ENCODE measurements at places on chromosomes 3 and 15.

GRCh38 chr15:94370206-94370935, 139.0 kb downstream of the MCTP2 start:
- DNase-seq = no peak

GRCh38 chr3:161510510-161511260, 14.1 kb downstream of the OTOL1 start:
- no peak for DNase-seq

DNA sequence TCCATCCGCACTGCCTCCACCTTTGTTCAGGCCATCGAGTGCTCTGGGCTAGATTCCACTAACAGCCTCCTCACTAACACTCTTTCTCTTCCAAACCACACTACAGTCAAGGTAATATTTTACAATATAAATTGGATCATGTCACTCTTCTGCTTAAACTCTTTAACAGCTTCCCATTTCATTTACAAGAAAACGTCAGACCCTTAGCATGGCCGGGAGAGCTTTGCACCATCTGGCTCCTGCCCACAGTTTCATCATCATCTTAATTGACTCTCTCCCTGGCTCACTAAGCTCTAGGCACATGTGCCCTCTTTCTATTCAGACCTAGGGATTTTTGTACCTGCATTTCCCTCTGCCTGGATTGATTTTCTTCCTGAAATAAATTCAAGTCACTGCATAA, 354.7 kb downstream of the FGF12 start:
- no peak for DNase-seq

DNA sequence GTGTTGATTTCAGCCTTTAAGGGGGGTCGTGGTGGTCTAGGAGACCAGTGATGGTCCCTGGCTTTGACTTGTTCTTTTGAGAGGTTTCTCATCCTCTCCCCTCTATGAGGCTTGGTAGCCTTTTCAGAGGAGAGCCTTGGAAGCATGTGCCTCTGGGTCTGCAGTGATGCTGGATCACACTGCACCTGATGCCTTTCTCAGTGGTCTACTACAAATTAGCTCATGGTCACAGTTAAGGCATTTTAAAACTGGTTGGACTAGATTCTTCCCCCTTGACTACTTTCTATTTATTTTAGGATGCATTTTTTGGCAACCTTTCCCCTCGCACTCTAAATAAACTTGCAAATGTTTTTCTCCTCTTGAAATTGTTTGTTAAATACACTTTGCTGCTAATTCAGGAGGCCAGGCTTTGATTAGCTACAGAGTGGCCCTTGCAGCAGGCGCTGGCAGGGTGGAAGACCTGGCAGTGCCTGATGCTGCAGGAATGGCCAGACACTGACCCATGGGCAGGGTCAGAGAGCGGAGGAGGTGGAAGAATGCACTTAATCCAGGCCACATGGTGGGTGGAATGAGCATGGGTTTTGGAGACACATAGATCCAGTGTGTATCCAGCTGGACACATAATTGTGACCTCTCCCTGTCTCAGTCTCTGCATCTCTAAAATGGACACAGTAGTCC, 318.8 kb upstream of the CTDSPL start:
- DNase-seq = no peak

GRCh38 chr3:78912259-78912658, 855.5 kb downstream of the ROBO1 start:
- no peak for DNase-seq

GRCh38 chr15:98728811-98729160, 80.4 kb downstream of the IGF1R start:
- no peak for DNase-seq

DNA sequence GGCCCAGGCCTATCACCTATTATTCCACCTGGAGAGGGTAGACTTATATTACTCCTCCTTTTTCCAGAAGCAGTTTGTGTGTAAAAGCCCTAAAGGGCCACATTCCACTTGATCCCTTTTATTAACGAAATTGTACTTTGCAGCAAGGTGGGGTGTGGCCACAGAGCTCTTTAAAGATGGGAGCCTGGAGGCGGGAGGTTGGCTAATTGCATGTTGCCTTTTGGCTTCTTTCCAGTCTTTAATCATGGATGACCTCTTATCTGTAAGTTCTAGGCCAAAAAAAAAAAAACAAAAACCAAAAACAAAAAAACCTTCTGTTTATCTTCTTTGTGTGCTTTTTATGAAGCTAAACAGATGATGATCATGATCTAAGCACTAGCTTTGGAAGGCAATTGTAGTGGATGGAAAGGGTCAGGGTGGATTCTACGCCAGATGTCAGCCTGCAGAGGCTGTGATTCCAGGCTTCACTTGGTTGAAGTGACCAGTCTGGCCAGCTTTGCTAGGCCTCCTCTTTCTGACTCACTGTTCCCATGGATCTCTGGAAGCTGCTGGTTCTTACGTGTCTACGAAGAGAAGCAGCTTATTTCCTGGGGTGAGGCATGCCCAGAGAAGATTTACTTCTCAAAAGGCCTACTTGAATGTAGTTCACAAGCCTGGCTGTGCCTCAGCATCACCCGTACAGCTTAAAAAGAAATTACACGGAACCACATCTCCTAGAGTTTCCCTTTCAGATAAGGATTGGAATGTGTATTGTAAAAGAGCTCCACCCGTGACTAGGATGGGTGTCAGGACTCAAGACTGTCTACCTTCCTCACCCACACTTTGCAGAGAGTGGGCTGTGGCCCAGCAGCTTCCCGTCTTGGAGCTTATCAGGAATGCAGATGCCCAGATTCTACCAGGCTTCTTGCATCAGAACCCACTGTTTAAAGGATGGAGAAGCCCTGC, 330.9 kb upstream of the C2CD4B start:
- DNase-seq = no peak

DNA sequence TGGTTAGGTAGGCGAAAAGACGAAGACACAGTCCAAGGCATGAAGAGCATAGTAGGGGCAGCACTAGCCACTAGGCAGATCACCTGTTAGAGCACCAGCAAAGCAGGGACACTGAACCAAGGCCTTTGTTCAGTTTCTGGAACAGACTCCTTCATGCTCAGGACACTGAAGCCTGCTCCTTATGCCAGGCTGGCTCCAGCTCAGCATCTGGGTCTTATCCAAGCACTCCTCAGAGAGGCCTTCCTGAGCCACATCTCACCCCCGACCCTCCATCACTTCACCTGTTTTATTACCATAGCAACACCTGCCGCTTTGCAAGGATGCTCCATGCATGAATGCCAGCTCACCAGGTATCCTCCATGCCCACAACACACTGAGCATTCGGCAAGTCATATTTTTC, 206.3 kb upstream of the CHRNA7 start:
- DNase-seq = no peak
